ENCODE measurements at places on chromosomes 5 and 9.

DNA sequence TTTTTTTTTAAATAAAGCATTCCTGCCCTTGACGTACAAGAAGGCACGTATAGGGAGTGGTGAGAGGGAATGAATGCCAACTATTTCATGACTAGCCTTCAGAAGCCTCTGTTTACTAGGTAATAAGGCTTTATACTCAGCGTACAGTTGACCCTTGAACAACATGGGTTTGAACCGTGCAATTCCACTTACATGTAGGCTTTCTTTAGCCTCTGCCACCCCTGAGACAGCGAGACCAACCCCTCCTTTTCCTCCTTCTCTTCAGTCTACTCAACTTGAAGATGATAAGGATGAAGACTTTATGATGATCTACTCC is 22.5 kb downstream of the CDC42SE2 start:
- DNase-seq = no peak

- DNase-seq = no peak
These were observed 265.4 kb downstream of the RASEF start for GRCh38 chr9:82797534-82797933.

DNA sequence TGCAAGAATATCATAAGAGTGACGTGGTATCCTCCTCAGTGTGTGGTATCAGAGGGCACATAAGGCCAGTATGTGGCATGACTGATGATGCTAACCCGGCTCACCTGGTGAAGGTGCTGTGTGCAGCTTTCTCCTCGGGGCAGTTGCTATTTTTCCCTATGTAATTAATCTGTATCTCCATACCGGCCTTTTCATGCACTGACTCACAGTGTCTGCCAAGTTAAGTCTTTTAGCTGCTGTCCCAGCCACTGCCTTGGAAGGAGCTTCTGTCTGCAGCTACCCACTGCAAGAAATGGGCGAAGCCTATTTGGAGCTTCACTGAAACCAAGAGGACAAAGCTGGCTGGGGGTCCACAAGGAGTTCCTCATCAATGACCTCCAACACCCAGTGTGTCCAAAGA is 46.0 kb downstream of the NXNL2 start:
- no peak for DNase-seq

DNA sequence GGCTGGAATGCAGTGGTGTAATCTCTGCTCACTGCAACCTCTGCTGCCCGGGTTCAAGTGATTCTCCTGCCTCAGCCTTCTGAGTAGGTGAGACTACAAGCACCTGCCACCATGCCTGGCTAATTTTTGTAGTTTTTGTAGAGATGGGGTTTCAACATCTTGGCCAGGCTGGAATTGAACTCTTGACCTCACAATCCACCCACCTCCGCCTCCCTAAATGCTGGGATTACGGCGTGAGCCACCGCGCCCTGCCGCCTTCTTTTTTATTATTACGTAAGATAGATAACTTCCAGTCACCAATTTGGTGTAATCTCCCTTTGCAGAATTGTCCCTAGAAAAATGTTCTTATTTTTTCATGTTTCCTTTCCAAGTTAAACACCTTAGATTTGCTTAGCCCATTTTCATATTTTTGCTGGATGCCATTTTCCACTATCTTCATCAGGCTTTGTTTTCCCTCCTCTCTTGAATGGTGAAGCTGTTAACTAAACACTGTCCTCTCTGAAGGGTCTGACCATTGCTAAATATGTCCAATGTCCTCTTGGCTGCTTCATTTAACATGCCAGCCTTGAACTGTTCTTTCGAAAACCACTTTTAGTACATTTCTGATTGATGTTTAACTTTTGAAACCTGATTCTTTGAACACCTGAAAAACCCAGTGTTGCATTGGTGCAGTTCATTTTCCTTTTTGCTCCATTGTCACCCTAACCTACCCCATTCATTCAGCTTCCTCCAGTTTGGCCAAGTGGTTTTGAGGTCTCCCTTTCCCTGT is 135.1 kb upstream of the PIK3R1 start:
- DNase-seq = no peak

- no peak for DNase-seq
These were observed 254.5 kb downstream of the ELAVL2 start for GRCh38 chr9:23571414-23572104.

DNA sequence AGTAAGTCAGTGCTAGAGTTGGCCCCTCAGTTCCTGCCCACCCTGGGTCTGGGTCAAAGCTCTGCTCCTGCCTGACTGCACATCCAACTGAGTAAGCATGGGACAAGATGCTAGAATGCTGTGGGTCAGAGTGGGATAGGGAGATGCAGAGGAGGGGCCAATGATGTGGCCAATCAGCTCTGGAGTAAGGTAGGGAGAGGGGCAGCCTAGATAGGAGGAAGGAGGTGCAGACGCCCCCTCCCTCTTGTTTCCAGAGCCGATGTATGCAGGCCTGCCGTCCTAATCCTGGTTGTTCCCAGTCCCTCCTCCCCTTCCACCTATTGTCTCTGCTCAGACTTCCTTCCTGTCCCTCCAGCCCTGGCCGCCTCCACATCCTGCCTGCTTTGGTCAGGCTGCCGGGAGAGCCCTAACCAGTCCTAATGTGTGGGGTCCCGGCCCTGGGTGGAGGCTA is 1.3 kb downstream of the ARAP3 start:
- no peak for DNase-seq

DNA sequence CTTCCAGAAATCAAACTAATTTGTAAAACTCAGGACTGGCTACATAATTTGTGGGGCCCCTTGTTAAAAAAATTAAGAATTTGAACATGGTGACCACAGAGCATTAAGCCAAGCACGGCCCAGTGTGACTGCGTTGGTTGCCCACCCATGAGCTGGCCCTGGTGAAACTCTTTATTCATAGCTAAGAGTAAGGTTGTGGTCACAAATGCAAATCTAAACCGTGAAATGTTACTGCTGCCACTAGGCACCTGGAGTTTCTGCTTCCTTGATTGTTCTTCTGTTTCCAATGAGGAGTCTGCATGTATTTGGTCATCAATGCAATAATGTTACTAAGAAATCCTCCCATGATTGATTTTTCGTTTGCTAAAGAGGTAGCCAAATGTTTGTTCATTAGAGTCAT is 4.2 kb downstream of the GCNT1 start:
- no peak for DNase-seq

DNA sequence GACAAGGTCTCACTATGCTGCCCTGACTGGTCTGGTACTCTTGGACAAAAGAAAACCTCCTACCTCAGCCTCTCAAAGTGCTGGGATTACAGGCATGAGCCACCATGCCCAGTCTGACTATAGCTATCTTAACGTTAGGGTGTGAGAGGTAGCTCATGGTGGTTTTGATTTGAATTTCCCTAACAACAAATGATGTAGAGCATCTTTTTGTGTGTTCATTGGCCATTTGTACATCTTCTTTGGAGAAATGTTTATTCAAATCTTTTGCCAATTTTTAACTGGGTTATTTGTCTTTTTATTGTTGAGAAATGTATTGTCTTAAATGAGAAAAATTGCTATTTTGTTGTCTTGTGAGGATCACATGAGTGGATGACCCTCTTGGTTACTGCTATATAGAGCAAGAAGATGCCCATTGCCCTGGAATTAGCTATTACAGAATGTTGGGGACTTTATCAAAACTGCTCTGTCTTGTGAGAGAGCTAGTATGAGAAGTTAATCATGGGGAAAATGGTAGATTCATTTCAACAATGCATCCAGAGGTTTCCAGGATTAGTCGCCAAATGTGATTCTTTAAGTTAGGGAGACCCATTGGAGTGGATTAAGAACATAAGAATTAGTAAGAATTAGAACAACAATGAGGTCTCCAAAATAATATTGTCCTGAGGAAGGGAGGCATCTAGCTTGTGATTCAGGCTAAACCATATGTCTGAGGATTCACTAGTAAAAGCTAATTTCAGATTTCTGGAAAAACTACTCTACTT is 124.3 kb upstream of the MOCS2 start:
- no peak for DNase-seq

GRCh38 chr9:109254317-109254716 is 66.5 kb downstream of the EPB41L4B start:
- DNase-seq = peak; percentile 62

- DNase-seq = no peak
These were observed 934.3 kb upstream of the CDH10 start for GRCh38 chr5:25579111-25579510.

DNA sequence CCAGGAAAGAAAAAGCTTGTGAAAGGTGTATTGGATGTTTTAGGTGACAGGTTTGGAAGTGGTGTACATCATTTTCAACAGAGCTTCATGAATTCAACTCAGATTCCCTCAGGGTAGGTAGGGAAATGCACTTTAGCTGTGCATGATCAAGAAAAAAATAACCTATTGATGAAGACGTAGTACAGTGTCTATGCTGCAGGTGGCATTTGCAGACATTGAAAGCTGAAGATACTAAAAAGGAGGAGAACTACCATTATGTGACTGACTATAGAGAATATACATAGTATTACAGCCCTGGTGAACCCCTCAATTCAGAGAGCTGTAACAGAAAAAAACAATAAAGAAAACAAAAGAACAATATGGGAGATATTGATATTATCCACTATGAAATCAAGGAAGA is 2344.7 kb upstream of the ACO1 start:
- no peak for DNase-seq

GRCh38 chr5:140005145-140005591 is 37.9 kb downstream of the NRG2 start:
- DNase-seq = no peak

DNA sequence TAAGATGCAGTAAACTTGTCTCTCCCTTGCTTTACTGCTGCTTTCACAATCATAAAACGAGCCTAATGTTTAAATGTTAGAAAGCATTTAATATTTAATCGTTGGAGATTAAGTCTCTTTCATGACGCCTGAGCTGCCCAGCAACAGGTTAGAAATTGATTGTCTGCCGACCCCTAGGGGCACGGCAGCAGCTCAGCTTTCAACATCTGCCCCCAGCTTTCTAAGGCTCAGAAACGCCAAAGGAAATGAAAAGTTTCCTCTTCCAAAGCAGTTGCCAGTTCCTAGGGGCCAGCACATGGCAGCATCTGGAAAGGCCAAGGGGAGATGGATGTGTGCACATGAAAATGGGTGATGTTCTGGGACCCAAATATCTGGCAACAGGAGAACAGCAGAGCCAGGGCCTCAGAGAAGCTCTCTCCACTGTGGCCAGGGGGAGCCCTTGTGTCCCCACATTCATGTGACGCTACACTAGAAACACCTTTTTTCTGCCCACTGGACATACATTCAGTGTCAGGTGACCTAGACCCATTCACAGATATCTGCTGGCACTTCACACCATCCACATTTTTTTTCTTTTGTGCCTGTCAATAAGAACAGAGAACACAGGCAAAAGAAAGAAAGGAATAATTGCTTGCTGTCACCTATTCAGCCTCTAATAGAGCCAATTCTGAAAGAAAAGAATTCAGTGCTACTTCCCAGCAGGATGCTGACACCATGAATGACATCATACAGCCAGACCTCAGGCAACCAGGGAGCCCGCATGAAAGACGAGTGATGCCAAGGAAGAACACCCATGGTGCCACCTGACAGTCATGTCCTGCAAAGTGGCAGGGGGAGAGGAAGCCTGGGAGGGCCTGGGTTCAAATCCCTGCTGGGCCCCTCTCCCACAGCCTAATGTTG is 205.0 kb upstream of the TAS2R1 start:
- DNase-seq = no peak

- peak; percentile 31 for DNase-seq
These were observed 52.1 kb downstream of the GDNF start for GRCh38 chr5:37787742-37788141.

DNA sequence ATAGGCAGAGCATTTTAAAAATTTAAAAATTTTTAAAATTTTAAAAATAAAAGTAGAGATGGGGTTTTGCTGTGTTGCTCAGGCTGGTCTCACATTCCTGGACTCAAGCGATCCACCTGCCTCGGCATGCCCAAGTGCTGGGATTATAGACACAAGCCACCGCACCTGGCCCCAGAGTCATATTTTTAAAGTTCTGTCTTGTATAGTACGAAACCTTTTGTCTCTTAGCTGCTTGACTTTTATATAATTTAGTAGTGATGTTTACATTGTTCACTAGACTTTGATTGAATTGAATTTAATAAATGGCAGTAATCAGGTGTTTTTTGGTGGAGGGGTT is 31.0 kb downstream of the LRRTM2 start:
- DNase-seq = no peak

- no peak for DNase-seq
These were observed 50.6 kb downstream of the KCNT1 start for GRCh38 chr9:135752281-135753204.

DNA sequence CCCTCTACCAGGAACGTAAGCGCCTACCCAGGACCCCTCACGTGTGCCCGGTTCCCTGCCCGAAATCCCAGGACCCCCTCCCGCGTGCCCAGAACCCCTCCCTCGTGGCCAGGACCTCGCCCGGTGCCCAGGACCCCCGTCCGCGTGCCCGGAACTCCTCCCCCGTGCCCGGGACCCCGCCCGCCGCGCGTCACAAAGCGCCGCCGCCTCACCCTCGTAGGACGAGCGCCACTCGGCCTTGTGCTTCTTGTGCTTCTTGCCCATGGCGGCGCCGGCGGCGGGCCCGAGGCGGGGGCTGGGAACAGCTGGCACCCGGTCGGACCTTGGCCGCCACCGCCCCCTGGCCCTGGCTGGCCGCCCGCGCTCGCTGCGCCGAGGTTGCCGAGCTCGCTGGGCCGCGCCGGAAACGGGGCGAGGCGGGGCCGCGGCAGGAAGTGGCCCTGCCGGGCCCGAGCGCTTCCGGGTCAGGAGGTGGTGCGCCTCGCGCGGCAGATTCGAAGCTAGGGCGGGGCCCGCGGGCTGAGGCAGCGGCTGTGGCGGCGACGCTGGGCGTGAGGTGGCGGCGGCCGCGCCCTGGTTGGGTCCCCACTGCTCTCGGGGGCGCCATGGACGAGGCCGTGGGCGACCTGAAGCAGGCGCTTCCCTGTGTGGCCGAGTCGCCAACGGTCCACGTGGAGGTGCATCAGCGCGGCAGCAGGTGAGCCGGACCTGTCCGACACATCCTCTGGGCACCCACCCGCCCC is at the start of the genes BRD9 and TRIP13:
BRD9 (minus strand) TSS at position 408 of the 743 bp plus-strand sequence; CDS start at position 264, 144 bp downstream.
TRIP13 (plus strand) TSS at position 491 of the 743 bp plus-strand sequence; CDS start at position 606, 115 bp downstream.
- DNase-seq = peak; percentile 99

DNA sequence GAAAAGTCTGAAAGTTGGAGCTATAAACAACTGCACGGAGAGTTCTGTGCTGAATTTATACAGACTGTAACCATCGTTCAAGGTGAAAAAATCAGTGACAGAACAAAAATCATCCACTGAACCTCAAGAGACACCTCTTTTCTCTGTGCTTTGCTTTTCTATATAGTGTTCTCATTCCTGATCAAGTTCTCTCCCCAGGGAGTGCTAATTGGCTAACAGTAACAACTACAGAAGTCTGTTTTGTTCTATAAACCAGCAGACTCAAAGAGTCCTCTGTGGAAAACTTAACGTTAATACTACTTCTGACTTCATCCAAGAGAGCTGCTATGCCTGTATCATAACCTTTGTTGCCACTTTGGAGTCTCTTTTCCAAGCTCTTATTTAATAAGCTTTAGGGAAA is 1388.3 kb upstream of the C9orf72 start:
- no peak for DNase-seq

DNA sequence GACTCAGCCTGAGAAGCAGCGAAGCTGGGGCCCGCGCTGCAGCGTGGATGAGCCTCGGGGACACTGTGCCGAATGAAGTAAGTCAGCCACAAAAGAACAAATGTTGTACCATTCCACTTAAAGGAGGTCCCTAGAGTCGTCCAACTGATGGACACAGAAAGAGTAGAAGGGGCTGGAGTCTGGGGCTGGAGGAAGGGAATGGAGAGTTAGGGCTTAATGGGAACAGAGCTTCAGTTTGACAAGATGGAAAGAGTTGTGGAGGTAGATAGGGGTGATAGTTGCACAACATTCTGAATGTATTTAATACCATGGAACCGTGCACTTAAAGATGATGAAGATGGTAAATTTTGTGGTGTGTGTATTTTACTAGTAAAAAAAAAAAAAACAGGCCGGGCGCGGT is 119.9 kb downstream of the EHMT1 start:
- no peak for DNase-seq

GRCh38 chr9:112194969-112195431 is 19.9 kb upstream of the SUSD1 start:
- DNase-seq = no peak

Data from GM03348 (cell line).